NCI-H1417 treated with DMSO at 0.1 percent for 48 hours (cell line): ENCODE measurements at places on chromosomes 1 and 21.

- no peak for DNase-seq
These were observed 160.7 kb downstream of the SDCCAG8 start for GRCh38 chr1:243416495-243416894.

GRCh38 chr1:217617126-217617525, 13.8 kb downstream of the GPATCH2 start:
- no peak for DNase-seq

DNA sequence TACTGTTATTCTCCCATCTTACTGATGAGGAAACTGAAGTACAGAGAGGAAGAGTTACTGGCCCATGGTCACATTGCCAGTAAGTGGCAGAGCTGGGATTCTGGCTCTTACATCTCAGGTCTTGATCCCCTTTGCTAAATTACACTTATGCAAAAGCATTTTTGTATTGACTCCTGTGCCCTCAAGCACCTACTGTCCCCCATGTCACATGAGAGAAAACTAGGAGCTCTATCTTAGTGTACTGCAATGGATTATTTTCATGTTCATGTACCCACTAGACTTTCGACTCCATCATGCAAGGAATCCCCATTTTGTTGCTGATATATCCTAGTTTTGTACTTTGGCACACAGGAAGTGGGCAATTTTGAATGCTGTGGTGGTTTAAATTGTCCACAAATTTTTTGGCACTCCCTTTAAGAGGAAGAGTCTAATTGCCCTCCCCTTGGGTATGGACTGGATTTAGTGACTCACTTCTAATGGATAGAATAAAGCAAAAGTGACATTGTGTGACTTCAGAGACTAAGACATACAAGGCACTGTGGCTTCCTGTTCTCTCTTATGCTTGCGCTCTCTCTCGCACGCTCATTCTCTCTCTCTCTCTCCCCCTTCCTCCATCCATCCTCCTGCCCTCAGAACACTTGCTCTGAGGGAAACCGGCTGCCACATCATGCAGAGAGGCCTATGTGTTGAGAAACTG, 43.5 kb upstream of the JAK1 start:
- no peak for DNase-seq

DNA sequence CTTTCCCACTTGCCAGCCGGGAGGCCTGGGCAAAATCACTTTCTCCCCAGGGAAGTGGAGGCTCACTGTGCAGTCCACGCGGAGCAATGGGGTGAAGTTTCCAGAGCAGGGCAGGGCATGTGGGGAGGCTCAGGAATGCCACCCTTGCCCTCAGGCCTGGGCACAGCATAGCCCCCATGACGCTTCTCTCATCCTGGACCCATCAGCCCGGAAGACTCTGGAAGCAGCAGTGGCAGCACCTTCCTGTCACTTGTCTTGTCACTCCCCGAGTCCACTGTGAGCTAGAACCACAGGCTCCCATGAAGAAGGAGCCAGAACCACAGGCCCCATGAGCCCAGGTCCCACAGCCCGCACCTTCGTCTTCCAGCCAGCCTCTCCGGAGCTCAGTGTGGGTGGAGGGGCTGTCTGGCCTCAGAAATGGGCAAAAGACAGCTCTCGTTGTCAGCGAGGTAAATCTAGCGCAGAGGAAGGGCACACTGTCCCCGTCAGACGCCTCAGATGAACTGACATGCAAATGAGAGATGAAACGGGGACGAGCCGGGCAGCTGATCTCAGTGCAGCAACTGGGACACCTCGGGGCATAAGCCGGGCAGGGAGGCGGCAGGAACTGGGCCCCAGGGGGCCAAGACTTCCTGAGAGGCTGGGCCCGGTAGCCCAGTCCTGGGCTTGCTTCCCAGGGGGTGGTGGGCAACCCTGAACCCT, 6.1 kb downstream of the PDE9A start:
- DNase-seq, result no peak

GRCh38 chr1:204145033-204145504, 6.8 kb downstream of the ETNK2 start:
- no peak for DNase-seq

- no peak for DNase-seq
These were observed 36.2 kb downstream of the CELF3 start for GRCh38 chr1:151680391-151680790.

DNA sequence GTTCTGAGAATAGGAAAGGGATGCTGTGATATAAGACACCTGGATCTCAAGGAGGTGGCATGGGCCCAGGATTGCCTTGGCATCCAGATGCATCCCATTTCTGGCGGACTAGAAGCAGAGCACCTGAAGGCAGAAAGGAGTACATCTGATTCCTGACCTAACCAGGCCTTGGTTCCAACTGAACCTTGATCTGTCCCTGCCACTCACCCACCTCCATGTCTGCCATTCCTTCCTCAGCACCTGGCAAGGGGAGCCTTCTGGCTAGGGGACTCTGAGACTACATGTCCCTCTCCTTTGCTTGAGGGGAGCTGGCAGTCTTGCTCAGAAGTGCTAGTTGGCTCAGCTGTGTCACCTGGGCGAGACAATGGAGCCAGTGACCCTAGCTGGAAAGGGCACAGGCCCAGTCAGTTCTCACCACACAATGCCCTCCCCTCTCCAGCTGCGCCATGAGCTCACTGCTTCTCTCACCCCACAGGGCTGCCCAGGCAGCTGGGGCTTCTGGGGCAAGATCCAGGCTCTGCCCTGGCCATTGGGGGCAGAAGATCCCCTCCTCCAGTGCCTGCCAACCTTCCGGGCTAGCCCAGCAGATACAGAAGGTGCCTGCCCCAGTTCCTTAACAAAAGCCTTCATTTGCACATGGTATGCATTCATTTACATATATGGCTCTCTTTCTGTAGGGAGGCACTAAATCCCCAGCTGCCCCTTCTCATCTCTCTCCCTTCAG, 2.9 kb downstream of the IGSF8 start:
- no peak for DNase-seq

- no peak for DNase-seq
These were observed 78.2 kb upstream of the COA6 start for GRCh38 chr1:234295068-234295467.

DNA sequence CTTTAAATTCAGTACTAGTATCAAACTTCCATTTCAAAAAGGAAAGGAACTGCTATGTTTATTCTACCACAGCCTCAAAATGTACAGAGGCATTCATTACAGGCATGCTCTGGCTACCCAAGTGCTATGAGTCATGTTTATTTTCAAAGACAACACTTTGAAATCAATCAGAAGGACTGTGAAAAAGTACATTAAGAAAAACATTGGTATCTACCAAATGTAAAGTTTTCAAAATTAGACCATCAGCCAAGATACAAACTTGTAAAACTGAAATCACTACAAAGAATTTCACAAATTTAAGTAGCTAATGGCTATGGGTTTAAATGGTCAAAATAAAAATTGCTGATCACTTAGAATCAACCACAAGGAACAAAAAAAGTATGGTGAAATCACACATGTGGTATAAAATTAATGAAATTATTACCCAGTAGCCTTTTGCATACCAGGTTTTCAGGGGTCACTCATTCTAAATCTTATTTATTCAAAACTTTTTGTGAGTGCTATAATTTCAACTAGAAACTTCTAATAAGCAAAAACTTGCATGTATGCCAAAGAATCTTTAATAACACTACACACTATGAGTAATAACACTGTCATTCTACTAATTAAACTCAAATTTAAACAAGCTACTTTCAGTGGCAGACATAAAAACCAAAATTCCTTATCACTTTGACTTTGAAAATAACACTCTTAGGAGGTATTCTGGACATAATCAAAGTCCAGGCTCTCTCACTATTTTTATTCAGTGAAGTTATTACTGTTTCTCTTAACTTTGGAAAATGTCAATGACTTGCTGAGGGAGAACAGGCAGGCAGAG, 49.2 kb downstream of the ENAH start:
- DNase-seq, result no peak

DNA sequence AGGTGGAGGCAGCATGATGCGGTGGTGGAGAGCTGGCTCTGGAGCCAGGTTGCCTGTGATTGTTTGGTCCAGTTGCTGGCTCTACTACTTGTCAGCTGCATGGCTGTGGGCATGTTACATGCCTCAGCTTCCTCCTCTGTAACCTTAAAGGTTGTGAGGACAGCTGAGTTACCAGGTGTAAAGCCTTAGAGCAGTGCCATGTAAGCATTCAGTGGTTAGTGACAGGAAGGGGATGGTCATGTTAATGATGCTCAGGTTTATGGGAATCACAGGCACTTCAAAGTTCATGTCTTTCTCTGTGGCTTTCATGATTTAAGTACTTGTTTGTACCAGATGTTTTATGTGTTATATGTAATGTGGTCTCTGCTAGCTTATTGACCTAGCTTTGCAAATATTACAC, 32.6 kb downstream of the PTGFRN start:
- no peak for DNase-seq

DNA sequence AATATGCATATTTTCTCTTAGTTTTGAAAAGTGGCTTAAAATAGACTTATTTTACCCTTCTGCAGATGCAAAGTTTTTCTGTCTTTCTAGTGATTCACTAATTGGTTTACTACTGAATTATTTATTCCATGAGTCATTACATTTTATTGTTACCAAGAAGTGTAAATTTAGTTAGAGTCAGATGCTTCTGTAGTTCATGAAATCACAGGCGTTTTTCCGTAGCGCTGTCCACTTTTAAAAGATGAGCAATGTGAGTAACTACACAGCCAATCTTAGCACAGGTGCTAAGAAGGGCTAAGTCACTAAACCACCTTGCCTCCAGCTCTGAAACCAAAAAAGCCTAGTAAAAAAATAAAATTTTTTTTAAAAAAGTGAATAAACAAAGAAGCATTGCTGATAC, 24.7 kb downstream of the RGS13 start:
- DNase-seq, result no peak

DNA sequence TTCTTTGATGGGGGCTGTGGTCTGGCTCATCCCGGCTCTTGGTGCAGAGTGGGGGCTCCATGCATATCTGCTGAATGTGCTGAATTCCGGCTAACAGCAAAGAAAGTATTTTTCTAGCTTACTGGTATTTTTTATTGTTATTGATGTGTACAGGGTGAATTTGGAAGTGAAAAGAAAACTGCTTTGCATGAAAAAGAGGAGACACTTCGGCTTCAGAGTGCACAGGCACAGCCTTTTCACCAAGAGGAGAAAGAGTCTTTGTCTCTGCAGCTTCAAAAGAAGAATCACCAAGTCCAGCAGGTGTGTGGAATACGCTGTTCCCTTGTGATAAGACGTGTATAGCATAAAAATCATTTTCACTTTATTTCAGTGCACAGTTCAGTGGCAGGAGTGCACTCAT, 57.6 kb downstream of the PCNT start:
- no peak for DNase-seq

GRCh38 chr1:34777519-34778321, 3.3 kb upstream of the GJB3 start:
- no peak for DNase-seq

GRCh38 chr21:15483138-15483780, 246.5 kb upstream of the USP25 start:
- peak; percentile 42 for DNase-seq

DNA sequence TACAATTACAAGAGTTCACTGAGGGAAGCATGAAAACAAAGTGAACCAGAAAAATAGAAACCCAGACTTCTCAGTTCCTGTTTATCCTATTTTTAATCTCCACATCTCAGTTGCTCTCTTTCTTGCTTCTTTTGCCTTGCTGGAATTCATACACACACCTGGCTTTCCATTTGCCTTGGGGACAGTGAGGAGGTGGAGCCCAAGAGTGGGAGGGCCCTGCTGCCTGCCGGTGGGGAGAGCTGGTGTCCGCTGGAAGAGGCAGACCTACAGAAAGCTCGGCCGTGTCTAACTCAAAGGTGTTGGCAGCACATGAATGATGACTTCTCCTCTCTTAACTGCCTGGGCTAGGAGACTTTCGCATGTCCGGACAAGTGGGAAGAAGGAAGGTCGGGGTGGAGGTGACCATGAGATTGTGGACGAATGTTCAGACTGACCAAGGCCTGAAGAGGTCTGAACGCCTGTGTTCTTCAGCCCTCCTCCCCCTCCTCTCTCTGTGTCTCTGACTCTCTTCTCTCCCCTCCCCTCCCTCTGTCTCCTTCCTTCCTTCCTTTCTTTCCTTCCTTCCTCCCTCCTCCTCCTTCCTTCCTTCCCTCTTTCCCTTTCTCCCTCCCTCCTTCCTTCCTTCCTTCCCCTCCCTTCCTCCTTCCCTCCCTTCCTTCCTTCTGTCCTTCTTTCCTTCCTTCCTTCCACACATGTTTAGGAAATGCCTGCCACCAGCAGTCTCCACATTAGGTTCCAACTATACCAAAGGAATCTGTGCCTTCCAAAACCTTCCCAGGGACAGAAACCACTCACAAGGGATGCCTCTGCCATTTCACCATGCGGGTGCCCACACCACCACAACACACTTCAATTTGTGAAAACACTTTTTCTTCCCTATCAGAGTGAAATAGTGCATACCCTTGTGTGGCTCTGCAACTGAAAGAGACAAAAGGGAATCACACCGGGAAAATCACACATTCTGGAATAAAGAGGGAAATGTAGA, 157.3 kb upstream of the RUNX1 start:
- DNase-seq, result no peak

DNA sequence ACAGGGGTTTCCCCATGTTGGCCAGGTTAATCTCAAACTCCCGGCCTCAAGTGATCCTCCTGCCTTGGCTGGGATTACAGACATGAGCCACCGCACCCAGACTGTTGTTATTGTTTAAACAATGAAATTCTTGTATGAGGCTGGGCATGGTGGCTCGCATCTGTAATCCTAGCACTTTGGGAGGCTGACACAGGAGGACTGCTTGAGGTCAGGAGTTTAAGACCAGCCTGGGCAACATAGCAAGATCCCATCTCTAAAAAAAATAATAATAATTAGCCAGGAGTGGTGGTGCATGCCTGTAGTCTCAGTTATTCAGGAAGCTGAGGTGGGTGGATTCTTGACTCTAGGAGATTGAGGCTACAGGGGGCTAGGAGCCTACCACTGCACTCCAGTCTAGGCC, 6.7 kb upstream of the WDTC1 start:
- DNase-seq, result no peak

GRCh38 chr1:25666460-25666859, 49.9 kb downstream of the MAN1C1 start:
- DNase-seq, result no peak

DNA sequence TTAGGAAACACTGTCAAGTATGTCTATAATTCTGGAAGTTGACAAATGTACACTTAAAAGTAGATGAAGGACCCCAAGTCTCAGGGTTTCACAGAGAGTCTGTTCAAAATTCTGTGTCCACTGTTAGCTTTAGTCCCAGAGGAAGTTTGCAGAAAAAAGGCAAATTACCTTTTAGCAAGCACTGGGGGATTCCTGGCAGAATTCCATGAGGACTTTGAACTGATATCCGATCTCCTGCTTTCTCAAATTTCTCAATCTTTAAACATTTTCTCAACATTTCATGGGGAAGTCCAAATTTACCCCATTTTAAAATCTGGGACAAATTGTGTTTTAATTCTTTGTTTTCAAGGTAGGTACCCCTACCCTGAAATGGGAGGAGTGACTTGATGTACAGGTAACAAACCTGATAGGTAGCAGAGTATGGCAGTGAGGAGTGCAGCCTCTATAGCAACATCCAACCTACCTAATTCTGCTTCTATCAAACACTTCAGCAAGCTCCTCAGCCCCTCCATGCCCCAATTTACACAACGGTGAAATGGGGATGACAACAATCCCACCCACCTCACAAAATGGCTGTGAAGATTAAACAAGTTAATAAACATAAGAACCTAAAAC, 344.9 kb downstream of the OMA1 start:
- no peak for DNase-seq
